Spinal cord (tissue), 10 donors: ENCODE measurements at places on chromosomes 1 and 21. TPM values are rescaled to one million over a fixed set of nuclear protein-coding genes. Genes with fewer than 3 reads are reported as not detected.

GRCh38 chr1:32276032-32276782, 15.7 kb upstream of the HDAC1 start:
- H3K27me3 ChIP-seq, result peaks cover 38% of the 10 kb centered on the region
- H3K36me3 ChIP-seq, result no peaks in the 10 kb centered on the region
- no peak overlapping the region for H3K27ac ChIP-seq

GRCh38 chr1:248842781-248843331, 4.8 kb downstream of the ZNF672 start:
- no peak overlapping the region for H3K4me3 ChIP-seq
- peaks cover 43% of the 10 kb centered on the region for H3K36me3 ChIP-seq
- H3K4me1 ChIP-seq, result peaks cover 18% of the 10 kb centered on the region
- H3K27ac ChIP-seq, result no peak overlapping the region
- DNase-seq, result no peak
- no peaks in the 10 kb centered on the region for H3K27me3 ChIP-seq

GRCh38 chr1:231357831-231358354, 19.8 kb downstream of the SPRTN start:
- peak; percentile 43 for DNase-seq
- no peaks in the 10 kb centered on the region for H3K27me3 ChIP-seq
- H3K36me3 ChIP-seq, result no peaks in the 10 kb centered on the region
- no peak overlapping the region for H3K4me3 ChIP-seq

Gene HLX
- total RNA-seq, result 6.1 TPM

- no peaks in the 10 kb centered on the region for H3K27me3 ChIP-seq
- H3K4me3 ChIP-seq, result no peak overlapping the region
- H3K27ac ChIP-seq, result no peak overlapping the region
- peaks cover 89% of the 10 kb centered on the region for H3K36me3 ChIP-seq
Observed at GRCh38 chr1:19229828-19230325, 19.8 kb upstream of the UBR4 start.

Gene PLA2G2A
- total RNA-seq, result 0.40 TPM

GRCh38 chr1:228922722-228923376, 187.6 kb downstream of the RHOU start:
- no peak overlapping the region for H3K4me3 ChIP-seq
- peaks cover 4% of the 10 kb centered on the region for H3K4me1 ChIP-seq
- H3K36me3 ChIP-seq, result no peaks in the 10 kb centered on the region
- DNase-seq, result no peak
- H3K27ac ChIP-seq, result no peak overlapping the region

GRCh38 chr1:238254935-238255334, 364.2 kb upstream of the ZP4 start:
- no peaks in the 10 kb centered on the region for H3K27me3 ChIP-seq
- H3K27ac ChIP-seq, result no peak overlapping the region
- no peaks in the 10 kb centered on the region for H3K4me1 ChIP-seq
- no peak overlapping the region for H3K4me3 ChIP-seq
- DNase-seq, result no peak
- no peaks in the 10 kb centered on the region for H3K36me3 ChIP-seq

Gene CCNL2
- 178 TPM for total RNA-seq

Gene LEFTY1
- 0.77 TPM for total RNA-seq

- H3K27ac ChIP-seq, result no peak overlapping the region
- no peak for DNase-seq
- no peaks in the 10 kb centered on the region for H3K27me3 ChIP-seq
- H3K4me3 ChIP-seq, result no peak overlapping the region
- no peaks in the 10 kb centered on the region for H3K36me3 ChIP-seq
- peaks cover 56% of the 10 kb centered on the region for H3K4me1 ChIP-seq
Observed at GRCh38 chr1:12176298-12177118, 9.7 kb downstream of the TNFRSF1B start.

DNA sequence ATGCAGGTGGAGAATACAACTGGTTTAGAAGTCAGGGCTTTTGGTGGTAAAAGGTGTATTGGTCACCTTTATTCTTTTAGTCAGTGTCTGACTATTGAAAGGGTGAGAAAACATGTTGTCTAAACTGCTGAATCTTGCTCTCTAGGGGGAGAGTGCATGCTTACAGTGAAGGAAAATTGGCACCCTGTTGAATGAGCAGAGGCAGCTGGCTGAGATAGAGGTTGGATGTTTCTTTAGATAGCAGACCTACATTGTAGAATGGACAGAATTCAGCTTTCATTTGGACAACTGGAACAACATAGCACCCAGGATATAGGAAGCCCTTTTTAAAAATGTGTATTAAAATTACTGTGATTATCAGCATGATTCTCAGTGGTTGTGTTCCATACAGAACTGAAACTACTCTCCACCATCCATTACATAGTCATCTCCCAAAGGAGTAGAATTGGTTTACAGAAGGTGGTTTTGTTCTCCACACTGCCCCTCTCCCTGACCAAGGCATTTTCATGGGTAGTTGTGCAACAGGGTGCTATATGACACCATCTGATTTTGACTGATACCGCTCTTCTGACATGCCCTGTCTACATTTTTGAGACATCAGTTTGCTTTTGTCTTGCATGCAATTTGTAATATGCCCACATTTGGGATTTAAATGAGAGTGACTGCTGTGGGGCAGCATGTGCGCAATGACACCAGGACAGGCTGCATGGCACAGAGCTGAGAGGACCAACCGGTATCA, 16.2 kb downstream of the RHOU start:
- H3K27ac ChIP-seq, result no peak overlapping the region
- no peak overlapping the region for H3K4me3 ChIP-seq
- H3K27me3 ChIP-seq, result peaks cover 9% of the 10 kb centered on the region
- peaks cover 3% of the 10 kb centered on the region for H3K36me3 ChIP-seq
- DNase-seq, result no peak
- H3K4me1 ChIP-seq, result peaks cover 11% of the 10 kb centered on the region

Gene PLEKHN1
- total RNA-seq, result not detected

DNA sequence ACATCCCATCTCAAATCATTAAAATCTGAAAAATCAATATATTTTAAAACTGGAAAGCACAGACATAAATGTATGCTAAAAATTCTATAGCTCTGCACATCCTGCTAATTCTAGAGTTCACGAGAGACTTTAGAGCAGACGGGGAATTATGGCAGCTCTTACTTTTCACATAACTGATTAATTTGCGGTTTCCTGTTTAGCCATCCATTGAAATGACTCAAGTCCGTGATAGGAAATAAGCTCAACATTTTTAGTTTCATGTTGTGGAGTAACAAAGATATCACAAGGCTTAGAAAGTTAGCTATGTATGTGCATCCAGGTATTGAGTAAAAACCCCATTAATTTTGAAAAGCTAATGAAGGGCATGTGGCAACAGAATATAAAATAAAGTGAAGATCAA, 123.2 kb downstream of the SMYD2 start:
- no peak for DNase-seq
- no peak overlapping the region for H3K4me3 ChIP-seq

DNA sequence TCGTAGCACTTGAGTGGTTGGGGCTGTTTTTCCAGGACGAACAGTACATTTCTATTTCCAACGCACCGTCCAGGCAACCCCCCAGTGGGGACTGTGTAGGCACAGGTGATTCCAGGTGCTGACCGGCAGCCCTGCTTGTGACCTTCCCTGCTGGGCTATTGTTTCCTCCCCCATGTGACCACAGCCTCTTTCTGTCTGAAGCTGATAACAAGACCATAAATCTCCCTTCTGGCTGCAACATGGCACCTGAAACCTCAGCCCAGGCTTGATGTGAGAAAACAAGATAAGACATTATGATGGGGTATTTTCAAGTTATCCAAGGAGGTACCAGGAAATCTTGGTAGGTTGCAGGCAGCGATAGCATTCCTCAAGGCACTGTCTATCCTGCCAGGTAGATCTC, 48.2 kb downstream of the HLX start:
- no peak for DNase-seq
- no peak overlapping the region for H3K27ac ChIP-seq
- H3K4me1 ChIP-seq, result no peaks in the 10 kb centered on the region
- no peaks in the 10 kb centered on the region for H3K36me3 ChIP-seq
- no peaks in the 10 kb centered on the region for H3K27me3 ChIP-seq

DNA sequence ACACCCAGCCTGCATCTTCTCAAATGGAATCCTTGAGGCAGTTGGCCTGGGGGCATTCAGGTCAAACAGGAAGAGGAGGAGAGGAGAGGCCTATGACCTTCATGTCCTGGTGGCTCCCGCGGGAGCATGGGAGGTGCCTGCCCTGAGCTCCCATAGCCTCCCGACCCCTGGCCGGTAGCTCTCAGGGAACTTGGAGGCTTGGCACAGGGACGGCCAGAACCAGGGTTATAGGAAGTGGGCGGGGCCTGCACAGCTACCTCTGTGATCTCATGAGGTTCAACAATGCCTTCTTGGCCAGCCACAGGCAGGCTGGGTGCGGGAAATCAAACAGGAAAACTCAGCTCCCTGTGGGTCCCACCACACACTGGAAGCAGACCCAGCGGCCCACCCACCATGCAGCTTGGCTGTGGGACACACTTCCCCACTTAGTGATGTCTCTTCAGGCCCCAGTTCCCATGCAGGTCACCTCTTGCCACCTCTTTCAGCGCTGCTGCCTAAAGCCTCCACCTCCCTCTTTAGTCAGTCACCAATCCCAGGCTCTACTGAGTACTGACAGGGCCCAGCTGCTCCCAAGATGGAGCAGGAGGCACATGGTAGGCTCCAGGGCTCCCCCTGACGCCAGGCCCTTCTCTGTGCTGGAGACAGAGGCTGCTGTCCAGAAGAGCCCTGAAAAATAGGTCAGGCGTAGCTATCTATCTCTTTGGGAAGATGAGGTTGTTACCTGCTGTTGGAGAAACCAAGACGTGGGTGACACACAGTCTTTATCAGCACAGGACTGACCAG, at the start of gene SLFNL1:
SLFNL1 (minus strand) TSS at position 200 of the 783 bp plus-strand sequence. CDS start 1,065 bp downstream, outside the sequence.
- H3K4me3 ChIP-seq, result no peak within 1 kb of the TSS
- H3K27ac ChIP-seq, result no peak within 1 kb of the TSS
- H3K36me3 ChIP-seq, result peaks cover 68% of the 10 kb centered on the region
- DNase-seq, result no peak
- no peaks in the 10 kb centered on the region for H3K27me3 ChIP-seq

- no peaks in the 10 kb centered on the region for H3K4me1 ChIP-seq
- H3K36me3 ChIP-seq, result peaks cover 5% of the 10 kb centered on the region
- no peak for DNase-seq
Observed at GRCh38 chr1:145988773-145989172, 7.6 kb downstream of the TXNIP start.

- peaks cover 23% of the 10 kb centered on the region for H3K4me1 ChIP-seq
- DNase-seq, result no peak
- no peaks in the 10 kb centered on the region for H3K27me3 ChIP-seq
Observed at GRCh38 chr1:110309767-110310166, 29.4 kb upstream of the RBM15 start.

- H3K4me3 ChIP-seq, result no peak overlapping the region
- H3K27me3 ChIP-seq, result no peaks in the 10 kb centered on the region
- no peak for DNase-seq
- H3K4me1 ChIP-seq, result peaks cover 4% of the 10 kb centered on the region
- H3K27ac ChIP-seq, result no peak overlapping the region
- H3K36me3 ChIP-seq, result peaks cover 7% of the 10 kb centered on the region
Observed at GRCh38 chr1:93172778-93173177, 7.4 kb downstream of the TMED5 start.

- no peak for DNase-seq
- H3K4me3 ChIP-seq, result peak overlapping the region; percentile 18
- peaks cover 93% of the 10 kb centered on the region for H3K27me3 ChIP-seq
- H3K4me1 ChIP-seq, result peaks cover 51% of the 10 kb centered on the region
Observed at GRCh38 chr21:33020558-33021100, 5.1 kb upstream of the OLIG2 start.

DNA sequence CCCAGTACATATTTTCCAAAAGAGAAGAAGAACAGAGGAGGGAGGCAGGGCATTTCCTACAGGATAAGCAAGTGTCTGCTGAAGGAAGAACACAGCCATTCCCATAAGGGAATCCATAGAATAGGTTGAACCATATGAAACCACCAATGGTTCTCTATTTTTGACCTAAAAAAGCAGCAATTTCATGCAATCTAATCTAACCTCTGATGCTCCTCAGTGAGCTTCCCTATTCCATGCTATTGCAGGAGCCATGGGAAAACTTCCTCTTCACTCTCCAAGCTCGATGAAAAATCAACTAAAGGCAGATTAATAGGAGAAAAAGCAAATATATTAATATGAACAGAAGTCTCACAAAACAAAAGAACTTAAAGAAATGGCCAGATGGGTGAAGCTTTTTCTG, 50.5 kb downstream of the SIPA1L2 start:
- no peak overlapping the region for H3K4me3 ChIP-seq
- H3K36me3 ChIP-seq, result no peaks in the 10 kb centered on the region
- peaks cover 3% of the 10 kb centered on the region for H3K4me1 ChIP-seq
- H3K27ac ChIP-seq, result no peak overlapping the region
- no peaks in the 10 kb centered on the region for H3K27me3 ChIP-seq

Gene CD48
- 9.4 TPM for total RNA-seq

- H3K27me3 ChIP-seq, result no peaks in the 10 kb centered on the region
- H3K4me3 ChIP-seq, result no peak overlapping the region
- peaks cover 45% of the 10 kb centered on the region for H3K36me3 ChIP-seq
Observed at GRCh38 chr1:45654540-45655280, 30.9 kb upstream of the CCDC17 start.

GRCh38 chr1:38578271-38578951, 281.2 kb downstream of the RRAGC start:
- H3K27me3 ChIP-seq, result peaks cover 33% of the 10 kb centered on the region
- no peak overlapping the region for H3K27ac ChIP-seq
- H3K4me3 ChIP-seq, result peak overlapping the region; percentile 1
- no peak for DNase-seq
- H3K36me3 ChIP-seq, result no peaks in the 10 kb centered on the region
- H3K4me1 ChIP-seq, result peaks cover 8% of the 10 kb centered on the region
